ENCODE measurements at places on chromosomes 13 and 19.

DNA sequence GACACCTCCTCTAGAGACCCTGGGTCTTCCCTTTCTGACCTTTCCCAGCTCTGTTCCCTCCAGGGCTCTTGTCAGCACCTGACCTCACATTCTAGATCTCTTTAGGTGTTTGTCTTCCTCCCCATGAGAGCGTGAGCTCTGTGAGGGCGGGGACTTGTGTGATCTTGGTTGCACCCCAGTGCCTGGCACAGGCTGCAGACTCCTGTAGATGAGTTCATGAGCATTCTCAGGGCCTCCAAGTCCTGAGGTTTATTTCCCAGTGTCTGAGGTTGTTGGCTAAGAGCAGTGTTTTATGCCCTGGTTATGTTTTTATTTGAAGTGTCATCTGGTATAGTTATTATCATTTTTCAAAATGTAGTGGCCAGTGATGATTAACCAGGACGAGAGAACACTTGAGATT is 596 bp downstream of the CEACAM4 start:
- no peak for DNase-seq

GRCh38 chr13:42614436-42615035 is 40.6 kb downstream of the TNFSF11 start:
- no peak for DNase-seq

GRCh38 chr19:20051841-20052768 is 12.8 kb upstream of the ZNF682 start:
- peak; percentile 53 for DNase-seq

GRCh38 chr19:13077240-13077639 is 25.4 kb downstream of the LYL1 start:
- no peak for DNase-seq

DNA sequence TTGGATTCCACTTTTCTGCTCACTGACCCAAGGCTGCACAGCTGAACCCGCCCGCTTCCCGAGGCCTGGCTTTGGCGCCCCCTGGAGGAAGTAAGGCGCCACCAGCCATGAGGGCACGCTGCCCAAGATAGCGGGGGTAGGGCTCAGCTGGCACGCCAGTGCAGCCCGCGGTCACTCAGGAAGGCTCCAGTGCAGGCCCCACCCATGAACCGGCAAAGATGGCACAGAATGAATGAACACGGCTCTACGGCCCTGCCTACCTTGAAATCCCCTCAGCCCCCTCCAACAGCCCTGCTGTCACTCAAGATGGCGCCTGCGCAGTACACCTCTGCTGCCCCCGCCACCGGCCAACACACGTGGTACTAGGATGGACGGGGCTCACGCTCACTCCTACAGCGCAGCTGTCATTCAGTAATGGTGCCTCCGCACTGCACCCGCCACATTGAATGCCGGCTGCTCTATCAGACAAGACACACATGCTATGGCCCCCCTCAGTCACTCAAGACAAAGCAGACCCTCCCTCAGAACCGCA is 3.0 kb downstream of the PEG3 start:
- DNase-seq = peak; percentile 13

DNA sequence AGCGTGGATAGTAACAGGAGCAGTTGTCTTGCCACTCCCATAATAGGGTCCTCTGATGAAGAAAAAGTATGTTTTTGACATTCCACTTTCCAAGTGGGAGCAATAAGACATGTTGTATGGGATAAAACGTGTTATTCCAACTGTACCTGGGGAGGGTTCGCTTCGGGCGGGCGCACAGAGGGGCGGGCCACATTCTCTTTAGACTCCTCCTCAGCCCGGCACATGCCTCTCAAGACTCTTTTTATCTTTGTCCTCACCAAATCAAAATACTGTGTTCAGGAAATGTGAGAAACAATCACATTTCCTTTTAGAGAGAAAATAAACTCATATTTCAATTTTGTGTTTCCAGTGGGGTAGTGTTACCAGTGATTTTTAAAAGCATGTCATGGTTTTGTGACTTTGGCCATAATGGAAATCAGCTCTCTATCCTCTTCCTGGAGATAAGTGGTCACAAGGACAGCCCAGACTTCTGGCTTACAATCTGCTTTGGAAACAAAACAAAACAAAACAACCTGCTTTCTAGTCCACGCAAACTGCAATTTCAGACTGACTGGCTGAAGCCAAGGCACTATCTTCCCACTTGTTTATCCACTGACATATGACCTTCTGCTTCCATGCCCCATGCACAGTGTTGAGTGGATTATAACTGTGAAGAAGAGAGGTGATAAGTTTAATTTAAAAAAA is 276.1 kb downstream of the NALCN start:
- DNase-seq = no peak

DNA sequence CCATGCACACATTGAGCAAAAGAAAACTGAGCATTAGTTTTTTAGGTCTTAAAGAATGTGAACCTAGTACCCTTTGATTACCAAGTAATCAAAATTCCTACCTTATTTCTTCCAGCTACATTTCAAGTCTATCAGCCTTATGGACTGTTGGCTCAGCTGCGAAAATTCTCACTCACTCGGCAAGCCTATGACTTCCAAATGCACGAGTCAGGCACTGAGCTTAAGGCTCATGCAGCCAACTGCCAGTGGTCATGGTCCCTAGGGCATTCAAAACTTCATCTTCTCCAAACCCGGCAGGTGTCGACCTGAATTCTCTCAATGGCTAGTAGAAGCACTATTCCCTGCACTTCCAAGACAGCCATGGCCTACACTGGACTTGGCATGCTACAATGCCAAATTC is 41.2 kb downstream of the RUBCNL start:
- no peak for DNase-seq
